ENCODE measurements at places on chromosomes 5 and 9.
A peak's percentile ranks its signal among the peaks of the same experiment; 100 is the strongest.

- DNase-seq: no peak
Observed at GRCh38 chr5:105508519-105508918, 1945.9 kb upstream of the NUDT12 start.

GRCh38 chr5:175753536-175754402, 95.9 kb downstream of the HRH2 start:
- DNase-seq: no peak

- no peak for DNase-seq
Observed at GRCh38 chr9:69759021-69759420, 790 bp downstream of the PTAR1 start.

DNA sequence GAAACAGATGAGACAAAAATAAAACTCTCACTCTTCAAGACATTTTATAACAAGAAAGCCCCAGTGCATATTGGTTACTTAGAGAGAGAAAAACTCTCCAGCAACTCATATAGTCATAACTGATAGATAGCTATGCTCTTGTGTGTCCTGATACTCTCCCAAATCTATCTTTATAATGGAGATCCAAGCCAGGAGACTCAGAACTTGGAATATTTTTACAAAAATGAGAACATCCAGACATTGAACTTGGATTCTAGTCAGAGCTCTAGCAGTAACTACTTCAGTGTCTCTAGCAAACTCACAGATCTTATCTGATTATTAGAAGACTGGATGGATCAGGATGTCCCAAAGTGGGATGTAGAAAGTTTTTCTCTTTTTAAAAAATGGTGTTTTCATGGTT, 412.7 kb upstream of the BRINP1 start:
- no peak for DNase-seq

GRCh38 chr5:35863159-35863558, 6.5 kb downstream of the IL7R start:
- DNase-seq: no peak

GRCh38 chr5:6730407-6730806, 17.2 kb downstream of the TENT4A start:
- no peak for DNase-seq

- no peak for DNase-seq
Observed at GRCh38 chr5:14263113-14263512, 120.0 kb downstream of the TRIO start.

- no peak for DNase-seq
Observed at GRCh38 chr5:152465140-152465539, 60.1 kb upstream of the NMUR2 start.

DNA sequence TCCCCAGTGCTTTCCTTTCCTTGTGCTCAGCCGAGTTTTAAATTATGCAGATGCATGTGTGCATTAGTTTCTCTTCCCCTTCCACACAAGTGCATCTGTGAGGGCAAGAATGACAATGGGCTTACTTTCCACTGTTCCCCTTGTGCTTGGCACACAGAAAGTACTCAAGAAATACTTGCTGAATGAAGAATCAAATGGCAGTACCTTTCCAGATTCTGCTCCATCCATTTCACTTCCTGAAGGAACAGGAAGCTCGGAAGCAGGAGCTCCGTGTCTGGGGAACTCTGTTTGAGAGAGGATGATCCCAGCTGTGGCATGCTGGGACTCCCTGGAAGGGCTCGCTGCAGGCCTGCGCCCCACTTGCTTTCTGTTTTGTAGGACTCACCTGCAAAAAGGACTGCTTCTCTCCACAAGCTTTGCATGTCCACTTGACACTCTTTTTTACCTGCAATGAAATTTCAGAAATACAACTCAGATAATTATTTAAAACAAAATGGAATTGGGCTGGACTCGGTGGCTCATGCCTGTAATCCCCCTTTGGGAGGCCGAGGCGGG, 5.5 kb downstream of the MRNIP start:
- DNase-seq: no peak

GRCh38 chr5:180611140-180611850, 20.0 kb upstream of the SCGB3A1 start:
- DNase-seq: no peak

- no peak for DNase-seq
Observed at GRCh38 chr5:91007780-91008402, 375.2 kb downstream of the ARRDC3 start.

DNA sequence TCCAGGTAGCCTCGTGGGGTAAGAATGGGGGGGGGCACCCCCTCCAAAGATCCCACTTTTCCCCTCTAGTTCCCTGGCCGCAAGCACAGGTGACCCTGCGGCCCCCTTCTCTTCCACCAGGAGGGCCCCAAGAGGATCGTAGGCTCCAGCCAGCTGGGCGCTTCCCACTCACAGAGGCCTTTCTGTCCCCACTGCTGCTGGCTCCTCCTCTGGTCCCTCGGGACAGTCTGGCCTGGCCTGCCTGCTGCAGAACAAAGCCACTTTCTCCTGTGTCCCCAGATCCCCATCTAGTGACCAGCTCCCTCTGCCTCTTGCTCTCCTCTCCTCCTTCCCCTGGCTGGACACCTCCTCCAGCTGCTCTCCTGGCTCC, 534 bp upstream of the SAPCD2 start:
- peak; percentile 83 for DNase-seq

- no peak for DNase-seq
Observed at GRCh38 chr9:108278341-108278740, 577.4 kb downstream of the ACTL7B start.

GRCh38 chr5:35938568-35939227, at the start of gene CAPSL:
TSS of gene CAPSL (minus strand) at chr5:35938622. CDS start at chr5:35921120, 17,502 bp downstream.
- no peak for DNase-seq

DNA sequence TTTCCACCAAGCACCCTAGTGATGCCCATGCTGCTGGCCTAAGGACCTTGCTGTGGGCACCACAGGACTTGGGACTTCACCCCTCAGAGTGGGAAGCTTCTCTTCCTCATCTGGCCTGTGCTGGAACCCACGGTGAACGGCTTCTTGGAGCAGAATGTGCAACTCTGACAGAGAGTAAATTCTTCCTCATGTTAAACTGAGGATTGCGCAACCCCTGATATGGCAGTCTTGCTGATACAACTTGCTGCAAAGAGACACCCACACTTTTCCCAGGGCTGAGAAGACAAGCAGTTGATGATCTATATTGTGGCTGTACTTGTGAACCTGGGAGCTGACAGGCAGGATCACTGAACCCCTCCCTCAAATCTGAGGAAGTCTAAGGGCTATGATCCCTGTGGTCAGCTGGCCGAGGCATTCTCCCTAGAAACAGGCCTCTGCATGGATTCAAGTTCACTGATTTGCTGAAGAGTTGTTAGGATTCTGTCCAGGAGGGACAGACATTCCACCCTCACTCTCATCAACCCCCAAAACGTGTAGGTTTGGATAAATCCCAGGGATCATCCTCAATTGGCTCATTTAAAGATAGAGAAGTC, 307.2 kb downstream of the MTRR start:
- no peak for DNase-seq

GRCh38 chr9:122075135-122076030, 17.7 kb downstream of the TTLL11 start:
- no peak for DNase-seq

DNA sequence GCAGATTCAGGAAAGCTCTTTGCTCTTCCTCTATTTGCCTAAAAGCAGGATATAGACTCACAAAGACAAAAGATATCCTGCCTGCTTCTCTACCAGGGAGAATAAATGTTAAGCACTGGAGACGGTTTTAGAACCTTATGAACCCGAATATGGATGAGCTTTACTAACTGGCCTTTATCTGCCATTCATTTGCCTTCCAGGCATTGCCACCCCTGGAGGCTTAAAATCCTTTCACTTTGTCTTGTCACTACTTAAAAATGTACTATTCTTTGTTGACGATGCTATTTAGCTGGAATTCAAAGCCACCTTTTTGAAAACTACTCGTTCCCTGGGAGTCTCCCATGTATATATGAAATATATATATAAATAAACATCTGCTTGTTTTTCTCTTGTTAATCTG, 23.2 kb upstream of the LVRN start:
- no peak for DNase-seq

DNA sequence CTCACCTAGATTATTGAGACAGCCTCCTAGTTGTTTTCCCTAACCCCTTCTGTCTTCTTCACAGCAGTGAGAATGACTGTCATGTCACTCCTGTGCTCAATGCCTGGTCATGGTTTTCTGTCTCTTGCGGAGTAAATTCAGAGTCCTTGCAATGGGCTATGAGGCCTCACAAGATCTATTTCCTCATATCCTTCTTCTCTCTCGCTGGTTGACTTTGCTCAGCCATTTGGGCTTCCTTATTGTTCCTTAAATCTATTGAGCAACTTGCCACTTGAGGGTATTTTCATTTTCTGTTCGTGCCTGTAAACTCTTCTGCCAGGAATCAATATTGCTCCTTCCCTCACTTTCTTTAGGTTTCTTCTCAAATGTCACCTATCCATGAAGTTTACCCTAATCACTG, 9.0 kb downstream of the PPP3R2 start:
- no peak for DNase-seq

DNA sequence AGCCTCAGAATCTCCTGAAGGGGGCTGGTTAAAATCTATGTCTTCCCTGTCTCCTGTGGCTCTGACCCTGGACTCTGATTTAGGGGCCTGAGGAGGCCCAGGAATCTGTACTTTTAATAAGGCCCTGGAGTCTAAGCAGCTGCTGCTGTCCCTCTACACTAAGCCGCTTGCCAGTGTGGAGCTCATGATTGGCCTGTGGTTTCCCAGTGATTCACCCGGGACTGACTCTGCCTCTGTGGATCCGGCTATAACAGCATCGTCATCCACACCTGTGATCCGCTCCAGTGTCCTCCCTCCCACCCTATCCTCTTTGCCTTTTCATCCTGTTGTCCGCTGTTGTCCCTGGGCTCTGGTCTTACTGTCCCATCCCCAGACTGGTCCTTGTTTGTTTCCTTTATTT, 3.7 kb downstream of the SLC31A2 start:
- peak; percentile 80 for DNase-seq

DNA sequence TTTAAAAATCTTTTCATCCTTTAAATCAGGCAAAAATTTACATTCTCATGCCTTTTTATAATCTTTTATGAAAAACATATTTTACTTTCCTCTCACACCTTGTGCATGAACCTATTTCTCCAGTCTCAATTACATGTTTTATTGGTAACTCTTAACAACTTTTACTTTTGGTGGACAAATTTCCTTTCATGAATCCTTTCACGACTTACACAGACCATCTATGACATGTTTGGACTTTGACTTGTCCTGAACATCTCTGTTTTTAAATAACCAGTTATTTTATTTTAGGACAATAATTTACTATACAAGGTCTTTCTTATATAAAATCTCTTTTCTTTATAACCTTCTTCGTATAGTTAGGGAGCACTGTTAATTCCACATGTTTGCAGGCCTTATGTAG, 26.5 kb upstream of the MTMR12 start:
- no peak for DNase-seq

GRCh38 chr5:28301712-28302111, 1263.3 kb upstream of the CDH9 start:
- no peak for DNase-seq

DNA sequence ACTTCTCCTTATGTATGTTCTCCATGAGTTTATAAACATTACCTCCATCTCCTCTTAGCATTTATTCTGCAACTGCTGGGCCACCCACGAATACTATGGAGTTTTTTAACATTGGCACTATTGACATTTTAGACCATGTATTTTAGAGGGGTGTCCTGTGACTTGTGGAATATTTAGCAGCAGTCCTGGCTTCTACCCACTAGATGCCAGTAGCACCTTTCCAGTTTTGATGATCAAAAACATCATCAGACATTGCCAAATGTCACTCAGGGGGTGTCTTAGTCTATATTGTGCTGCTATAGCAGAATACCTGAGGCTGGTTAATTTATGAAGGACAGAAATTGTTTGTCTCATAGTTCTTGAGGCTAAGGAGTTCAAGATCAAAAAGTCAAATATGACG, 187.5 kb upstream of the RORB start:
- no peak for DNase-seq

GRCh38 chr5:116025866-116026265, 6.4 kb upstream of the ARL14EPL start:
- no peak for DNase-seq

- DNase-seq: no peak
Observed at GRCh38 chr5:31471916-31472315, 60.0 kb downstream of the DROSHA start.

DNA sequence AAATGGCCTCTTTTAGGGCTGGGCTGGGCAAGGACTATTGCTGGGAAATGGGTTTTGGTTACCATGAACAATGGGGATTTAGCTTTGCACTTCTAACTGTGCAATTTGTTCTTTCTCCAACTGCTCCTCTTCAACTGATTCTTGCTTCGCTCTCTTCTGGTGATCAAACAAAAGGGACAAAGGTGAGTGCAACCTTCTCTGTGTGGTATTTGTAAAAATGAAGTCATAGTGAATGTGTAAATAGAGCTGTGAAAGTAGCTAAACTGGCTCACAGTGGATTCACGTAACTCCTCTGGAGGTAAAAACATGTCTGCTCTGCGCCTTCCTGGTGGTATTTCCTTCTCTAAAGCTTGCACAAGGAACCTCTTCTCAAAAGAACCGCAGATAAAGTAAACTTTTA, 20.9 kb upstream of the SPINK14 start:
- DNase-seq: no peak

DNA sequence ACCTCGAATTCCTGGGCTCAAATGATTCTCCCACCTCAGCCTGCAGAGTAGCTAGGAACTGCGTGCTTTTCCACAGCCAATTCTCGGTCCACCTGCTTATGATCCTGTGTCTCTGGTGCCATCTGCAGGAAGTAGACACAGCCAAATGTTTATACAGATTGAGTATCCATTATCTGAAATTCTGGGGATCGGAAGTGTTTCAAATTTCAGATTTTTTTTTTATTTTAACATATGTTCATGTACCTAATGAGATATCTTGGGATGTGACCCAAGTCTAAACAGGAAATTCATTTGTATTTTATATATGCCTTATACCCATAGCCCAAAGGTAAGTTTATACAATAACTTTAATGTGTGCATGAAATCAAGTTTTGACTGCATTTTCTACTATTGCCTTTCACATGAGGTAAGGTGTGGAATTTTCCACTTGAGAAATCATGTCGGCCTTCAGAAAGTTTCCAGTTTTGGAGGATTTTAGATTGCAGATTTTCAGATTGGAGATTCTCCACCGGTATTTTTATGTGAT, 89.5 kb downstream of the ESM1 start:
- no peak for DNase-seq

DNA sequence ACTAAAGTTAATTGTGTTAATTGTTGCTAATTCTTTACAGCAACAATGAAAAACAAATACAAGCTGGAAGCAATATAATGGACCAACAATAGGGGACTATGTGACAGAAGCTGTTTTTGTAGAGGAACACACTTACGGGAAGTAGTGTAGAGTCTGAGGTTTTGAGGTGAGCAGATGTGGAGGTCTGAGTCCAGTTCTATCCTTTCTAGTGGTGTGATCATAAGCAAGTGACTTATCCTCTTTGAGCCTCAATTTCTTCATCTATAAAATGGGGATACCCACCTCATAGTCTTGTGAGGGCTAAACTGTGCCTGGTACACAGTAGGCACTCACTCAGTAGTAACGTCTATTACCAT, 28.3 kb downstream of the ALG2 start:
- no peak for DNase-seq

GRCh38 chr5:41763081-41763480, 107.1 kb downstream of the OXCT1 start:
- DNase-seq: no peak

All from C1 segment of cervical spinal cord (tissue), 14 donors.